Left lung (tissue), 14 donors: ENCODE measurements at places on chromosomes 5 and 9. TPM values are rescaled to one million over a fixed set of nuclear protein-coding genes. Genes with fewer than 3 reads are reported as not detected.

GRCh38 chr9:133869674-133870405 lies 122.3 kb downstream of the VAV2 start:
- DNase-seq, result no peak

DNA sequence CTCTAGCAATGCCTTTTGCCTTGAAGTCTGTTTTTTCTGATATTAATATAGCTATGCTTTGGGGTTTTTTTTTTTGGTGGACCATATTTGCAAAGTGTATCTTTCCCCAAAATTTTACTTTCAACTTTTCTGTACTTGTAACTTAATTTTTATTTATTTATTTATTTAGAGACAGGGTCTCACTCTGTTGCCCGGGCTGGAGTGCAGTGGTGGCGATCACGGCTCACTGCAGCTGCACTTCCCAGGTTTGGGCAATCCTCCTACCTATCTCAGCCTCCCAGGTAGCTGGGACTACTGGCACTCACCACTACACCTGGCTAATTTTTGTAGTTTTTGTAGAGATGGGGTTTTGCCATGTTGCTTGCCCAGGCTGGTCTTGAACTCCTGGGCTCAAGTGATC lies 20.8 kb downstream of the PRRT1B start:
- DNase-seq, result no peak

GRCh38 chr5:39203275-39203922 lies 16.0 kb downstream of the FYB1 start:
- DNase-seq, result no peak

DNA sequence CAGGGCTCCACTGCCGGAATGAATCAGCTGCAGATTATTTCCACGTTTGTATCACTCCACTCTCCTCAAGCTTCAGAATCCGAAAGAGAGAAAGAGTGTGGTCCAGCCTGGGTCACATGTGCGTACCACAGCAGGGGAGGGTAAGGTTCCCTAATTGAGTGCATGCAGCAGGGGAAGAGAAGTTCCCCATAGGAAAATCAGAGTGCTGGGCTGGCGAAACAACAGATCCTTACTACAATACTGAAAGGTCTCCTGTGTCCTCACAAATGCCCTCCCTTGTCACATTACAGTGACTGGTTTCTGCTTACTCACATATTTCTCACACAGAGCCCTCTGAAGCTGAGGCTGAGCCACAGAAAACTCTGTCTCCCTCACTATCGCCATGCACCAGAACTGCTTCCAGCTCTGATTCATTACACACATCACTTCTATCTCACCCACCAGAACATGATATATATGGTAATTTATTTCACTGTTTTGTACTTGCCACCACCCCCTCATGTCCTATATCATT lies 532.2 kb upstream of the TUSC1 start:
- DNase-seq, result no peak

- no peak for DNase-seq
Observed at GRCh38 chr9:88993871-88994460, 2.7 kb downstream of the S1PR3 start.

- no peak for DNase-seq
Observed at GRCh38 chr9:91421971-91422757, 1.5 kb downstream of the NFIL3 start.

ZNF483 gene
- 3.3 TPM for polyA plus RNA-seq

LSM11 gene
- 7.7 TPM for polyA plus RNA-seq

MCTP1 gene
- 6.1 TPM for polyA plus RNA-seq

PHF24 gene
- polyA plus RNA-seq, result 0.60 TPM
